ENCODE measurements at places on chromosomes 3 and 15.

- no peak for DNase-seq
Measured at GRCh38 chr3:160637086-160637485, 39.9 kb upstream of the ARL14 start.

DNA sequence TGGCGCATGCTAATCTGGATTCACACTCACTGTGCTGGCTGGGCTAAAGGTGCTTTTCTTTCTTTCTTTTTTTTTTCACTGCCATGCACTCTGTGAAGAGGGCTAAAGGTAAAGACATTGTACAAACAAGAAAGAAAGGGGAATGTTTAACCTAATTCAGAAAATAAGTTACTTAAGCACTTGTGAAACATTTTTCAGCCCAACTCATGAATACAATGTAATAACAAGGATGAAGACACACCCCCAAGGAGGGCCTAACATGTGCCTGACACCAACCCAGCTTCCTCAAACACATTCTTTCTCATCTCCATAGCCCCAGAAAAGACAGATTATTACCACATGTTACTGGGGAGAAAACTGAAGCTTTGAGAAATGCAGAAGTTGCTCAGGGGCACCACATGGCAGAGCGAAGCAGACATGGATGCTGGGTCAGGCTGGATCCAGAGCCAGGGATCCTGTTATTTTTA lies 5.7 kb downstream of the STIMATE start:
- DNase-seq, result no peak

- no peak for DNase-seq
Measured at GRCh38 chr15:50166216-50166615, 15.8 kb upstream of the SLC27A2 start.

- no peak for DNase-seq
Measured at GRCh38 chr15:90839187-90840071, 29.0 kb upstream of the FURIN start.

DNA sequence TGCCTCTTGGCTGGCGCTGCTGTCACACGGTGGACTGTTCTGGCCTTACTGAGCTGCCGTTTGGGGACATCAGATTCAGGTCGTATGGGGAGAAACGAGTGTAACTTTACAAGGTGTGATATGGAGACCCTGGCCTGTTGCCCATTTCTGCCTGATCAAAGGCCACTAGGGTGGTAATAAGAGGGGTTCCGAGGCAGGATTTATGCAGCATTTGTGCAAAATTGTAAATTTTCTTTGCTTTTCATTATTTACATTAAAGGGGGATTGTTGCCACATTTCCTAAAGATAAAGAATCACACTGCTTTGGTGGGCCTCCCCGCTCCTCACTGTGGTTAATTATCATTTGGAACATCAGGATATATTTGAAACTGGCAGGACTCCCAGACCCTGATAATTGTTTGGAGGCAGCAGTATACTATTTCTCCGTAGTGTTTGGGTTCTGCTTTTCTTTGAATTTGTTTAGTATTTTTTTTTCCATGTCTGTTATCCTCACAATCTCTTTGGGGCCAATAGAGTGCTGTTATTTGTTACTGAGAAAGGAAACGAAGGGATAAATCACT lies 891 bp downstream of the NXPE3 start:
- DNase-seq, result no peak

- DNase-seq, result no peak
Measured at GRCh38 chr15:82936966-82937711, 15.4 kb downstream of the HOMER2 start.

DNA sequence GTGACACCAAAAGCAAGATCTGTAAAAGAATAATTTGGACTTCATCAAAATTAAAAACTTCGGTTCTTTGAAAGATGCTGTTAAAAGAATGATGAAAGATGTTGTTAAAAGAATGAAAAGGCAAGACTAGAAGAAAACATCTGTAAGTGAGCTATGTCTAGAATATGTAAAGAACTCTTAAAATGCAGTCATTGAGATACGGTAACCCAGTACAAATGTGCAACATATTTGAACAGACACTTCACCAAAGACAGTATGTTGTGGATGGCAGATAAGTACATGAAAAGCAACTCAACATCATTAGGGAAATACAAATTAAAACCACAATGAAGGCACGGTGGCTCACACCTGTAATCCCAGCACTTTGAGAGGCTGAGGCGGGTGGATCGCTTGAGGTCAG lies 139.5 kb downstream of the LRIG1 start:
- DNase-seq, result no peak

DNA sequence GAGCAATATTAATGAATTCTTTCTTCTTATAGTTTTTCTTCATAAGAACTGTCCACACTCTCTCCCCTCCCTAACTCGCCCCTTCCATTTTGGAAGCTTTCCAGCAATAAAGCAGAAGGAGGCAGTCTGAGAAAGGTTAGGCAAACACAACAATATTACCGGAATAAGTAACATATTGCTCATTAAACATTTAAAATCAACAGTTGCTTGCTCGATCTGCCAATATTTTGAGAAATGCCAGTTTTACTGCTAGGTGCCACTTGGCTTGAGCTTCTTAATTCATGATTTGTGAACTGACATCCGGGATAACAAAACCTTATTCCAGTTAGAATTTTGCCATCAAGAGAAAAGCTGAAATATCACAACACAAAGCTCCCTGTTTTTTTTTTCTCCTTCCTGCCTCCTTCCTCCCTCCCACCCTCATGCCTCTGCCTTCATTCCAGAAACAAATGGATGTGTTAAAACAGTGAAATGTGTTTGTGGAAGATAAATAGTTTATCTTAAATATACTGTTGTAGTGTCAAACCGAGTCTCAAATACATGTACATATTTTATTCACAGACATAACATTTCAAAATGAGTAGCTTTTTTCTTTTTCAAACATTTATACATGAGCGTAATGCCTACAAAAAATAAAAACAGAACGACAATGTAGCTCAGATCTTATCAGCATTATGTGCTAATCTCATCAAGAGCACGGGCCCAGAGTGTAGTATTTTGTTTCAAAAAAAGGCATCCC lies 253.7 kb downstream of the GAP43 start:
- DNase-seq, result no peak
